CD4-positive, alpha-beta T cell treated with Interleukin-6 for 4 hours (primary cell): ENCODE measurements at places on chromosomes 5 and 9.

DNA sequence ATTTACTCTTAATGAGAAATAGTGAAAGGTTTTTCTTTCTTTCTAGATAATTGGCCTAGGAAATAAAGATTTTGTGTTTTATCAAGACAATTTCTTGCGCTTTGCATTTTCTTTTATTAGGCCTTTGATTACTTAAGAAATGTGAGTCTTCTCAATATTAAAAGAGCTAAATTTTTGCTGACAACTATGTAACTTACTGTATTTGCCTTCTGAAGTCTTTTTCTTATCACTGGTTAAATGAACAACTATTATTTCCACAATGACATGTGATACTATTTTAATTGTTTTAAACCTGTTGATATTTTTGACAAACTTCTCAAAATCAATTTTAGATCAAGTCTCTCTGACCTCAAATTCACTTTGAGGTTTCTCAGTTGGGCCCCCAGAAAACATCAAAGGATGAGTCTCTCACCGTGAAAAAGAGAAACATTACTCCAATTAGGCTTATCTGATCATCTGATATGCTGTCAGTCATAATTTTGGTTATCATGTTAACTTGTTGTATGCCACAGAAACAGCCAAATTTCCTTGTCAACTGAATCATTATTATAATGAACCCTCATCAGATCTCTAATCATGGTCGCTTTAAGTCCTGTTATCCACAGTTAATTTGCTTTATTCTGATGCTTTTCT lies 48.8 kb downstream of the RAPGEF1 start:
- DNase-seq: no peak

DNA sequence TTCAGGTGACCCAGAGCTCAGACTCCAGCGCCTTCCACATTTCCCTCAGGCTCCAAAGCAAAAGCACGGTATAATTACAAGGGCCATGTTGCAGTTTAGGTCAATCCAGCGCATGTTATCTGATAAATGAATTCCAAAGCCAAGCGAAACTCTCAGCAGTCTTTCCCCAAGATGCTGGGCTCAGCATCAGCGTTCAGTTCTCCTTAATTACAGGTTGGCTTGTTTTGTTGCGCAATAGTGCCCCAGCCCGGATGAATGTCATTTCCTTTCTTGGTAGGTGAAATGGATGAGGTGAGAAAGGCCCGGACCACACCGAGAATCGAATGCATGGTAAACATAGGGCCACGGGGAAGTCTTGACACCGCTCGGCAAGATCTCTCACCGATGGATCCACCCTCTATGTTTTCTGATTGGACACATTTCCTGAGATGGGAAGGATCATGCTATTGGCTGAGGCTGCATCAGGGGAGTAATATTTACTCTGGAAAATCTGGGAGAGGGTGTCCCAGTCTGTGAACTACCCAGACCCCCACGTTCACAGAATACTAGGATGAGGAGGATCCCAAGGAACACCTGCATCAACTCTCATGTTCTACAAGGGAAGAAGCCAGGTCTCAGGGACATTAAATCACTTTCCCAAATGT lies 221.2 kb upstream of the ANKRD55 start:
- peak; percentile 25 for DNase-seq

GRCh38 chr9:131238402-131239021 lies 37.8 kb downstream of the FAM78A start:
- DNase-seq: no peak

DNA sequence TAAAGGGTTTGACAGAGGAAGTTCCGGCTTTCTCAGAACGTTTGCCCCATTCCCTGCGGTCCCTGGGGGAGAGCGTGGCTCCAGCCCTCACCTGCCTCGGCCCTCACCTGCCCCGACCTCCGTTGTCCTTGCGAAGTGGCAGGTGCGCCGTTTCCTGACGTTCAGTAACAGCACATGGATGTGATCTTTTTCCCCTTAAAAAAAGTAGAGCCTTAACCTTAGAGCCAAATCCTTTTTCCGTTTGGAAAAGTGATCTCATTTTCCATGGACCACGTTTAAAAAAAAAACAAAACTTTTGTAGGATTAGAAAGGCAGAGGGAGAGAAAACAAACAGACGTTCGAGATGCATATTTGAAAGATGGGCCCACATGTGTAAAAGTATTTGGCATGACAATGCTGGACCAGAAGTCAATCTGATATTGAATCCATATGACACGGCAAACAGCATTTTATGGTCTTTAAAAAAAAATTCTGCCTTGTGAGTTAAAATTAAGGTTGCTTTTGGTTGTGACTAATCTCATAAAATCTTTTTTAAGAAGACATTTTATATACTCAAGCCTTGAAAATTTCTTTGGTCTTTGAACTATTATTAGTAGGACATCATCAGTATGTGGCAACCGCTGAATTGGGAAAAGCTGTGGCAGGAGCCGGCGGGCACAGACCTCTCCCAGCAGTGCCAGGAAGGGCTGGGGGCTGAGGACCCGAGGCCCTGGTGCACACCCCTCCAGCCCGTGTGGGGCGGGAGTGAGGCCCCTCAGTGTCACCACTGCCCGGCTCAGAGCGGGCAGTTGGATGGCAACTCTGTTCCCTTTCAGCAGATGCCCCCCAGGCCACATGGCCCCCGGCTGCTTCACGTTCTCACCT lies 42.5 kb upstream of the EXOC3 start:
- DNase-seq: no peak

DNA sequence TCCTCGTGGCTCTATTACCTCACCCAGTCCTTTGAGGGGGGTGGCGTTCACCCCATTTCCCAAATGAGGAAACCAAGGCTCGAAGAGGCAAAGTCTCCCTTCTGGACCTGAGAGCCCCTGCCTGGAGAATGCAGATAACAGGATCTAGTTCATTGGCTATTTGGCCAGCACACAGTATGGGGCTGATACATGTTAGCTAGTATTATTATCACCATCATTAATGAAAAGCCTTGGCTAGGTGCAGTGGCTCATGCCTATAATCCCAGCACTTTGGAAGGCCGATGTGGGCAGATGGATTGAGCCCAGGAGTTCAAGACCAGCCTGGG lies 4.3 kb downstream of the SH3GLB2 start:
- no peak for DNase-seq

DNA sequence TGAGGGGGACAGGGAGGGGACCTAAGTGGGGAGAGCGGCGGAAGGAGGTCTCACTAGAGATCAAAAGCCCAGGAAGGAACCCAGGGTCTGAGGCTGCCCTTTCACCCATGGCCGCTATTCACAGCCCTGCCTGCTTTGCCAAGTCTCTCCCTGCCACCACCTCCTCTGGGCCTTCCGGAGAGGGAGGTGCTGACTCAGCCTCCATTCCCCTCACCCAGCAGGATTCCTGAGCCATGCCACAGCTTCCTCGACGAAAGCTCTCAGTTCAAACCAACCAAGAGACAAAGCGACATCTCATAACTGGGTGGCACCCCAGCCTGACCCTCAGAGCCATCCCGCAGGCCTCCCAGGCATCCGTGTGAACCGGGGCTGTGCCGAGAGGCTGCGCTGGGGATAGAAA lies 36.7 kb downstream of the PAX5 start:
- no peak for DNase-seq

- DNase-seq: no peak
Measured at GRCh38 chr5:63053019-63053638, 474.5 kb downstream of the LRRC70 start.

DNA sequence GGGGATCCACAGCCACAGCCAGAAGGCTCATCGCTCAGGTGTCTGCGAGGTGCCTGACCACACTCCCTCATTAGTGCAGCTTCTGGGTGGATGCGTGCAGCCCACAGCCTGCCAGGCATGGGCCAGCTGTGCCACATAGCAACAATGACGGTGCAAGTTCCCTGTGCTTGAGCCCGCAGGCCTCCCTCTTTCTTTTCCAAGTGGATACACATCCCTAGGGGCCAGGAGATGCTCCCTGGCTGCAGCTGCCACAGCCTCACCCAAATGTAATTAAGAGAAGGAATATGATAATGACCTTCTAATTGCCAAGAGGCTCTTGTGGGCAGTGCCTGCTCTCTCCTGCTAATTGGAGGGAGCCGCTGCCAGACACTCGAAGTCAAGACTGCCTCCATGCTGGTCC lies 116.0 kb upstream of the PPP1R26 start:
- no peak for DNase-seq

- DNase-seq: peak; percentile 53
Measured at GRCh38 chr5:146965761-146966659, 87.5 kb upstream of the PPP2R2B start.

GRCh38 chr5:99088309-99088708 lies 159.5 kb upstream of the CHD1 start:
- DNase-seq: no peak

DNA sequence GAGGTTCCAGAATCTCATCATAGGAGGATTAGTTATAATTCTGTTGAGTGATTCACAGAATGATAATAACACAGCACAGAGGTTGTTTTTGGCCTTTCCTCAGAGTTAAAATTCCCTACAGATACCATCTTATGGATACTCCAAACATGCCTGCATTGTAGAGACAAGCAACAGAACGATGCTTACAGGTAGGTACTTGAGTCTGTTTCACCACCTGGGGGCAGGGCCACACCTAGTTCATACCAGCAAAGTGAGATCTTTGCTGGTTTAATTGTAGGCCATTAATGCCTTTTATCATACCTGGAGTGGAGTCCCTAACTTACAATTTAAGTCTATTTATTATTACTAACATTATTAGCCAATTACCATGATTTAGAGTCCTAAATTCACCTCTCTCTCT lies 416.5 kb upstream of the TLE4 start:
- no peak for DNase-seq

DNA sequence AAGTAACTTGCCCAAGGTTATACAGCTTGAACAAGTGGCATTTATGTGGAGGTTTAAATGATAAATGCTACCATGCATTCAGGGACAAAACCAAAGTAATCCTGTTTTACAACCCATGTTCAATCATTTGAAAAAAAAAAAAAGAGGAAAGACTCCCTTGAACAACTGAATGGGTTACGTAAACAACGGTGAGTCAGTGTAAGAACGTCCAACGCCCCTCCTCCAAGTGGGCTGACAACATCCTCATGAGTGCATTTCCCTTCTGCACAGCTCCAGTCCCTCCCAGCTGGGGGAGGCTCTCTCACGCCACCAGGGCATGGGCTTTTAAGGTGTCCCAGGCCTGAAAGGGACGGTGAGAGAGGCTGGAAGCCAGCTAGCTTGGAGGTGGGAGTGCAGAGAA lies 90.0 kb downstream of the PRRT1B start:
- DNase-seq: peak; percentile 87

- DNase-seq: peak; percentile 82
Measured at GRCh38 chr9:96686638-96687335, 31.7 kb upstream of the PRXL2C start.

GRCh38 chr5:57989378-57989777 lies 470.5 kb downstream of the PLK2 start:
- DNase-seq: no peak

DNA sequence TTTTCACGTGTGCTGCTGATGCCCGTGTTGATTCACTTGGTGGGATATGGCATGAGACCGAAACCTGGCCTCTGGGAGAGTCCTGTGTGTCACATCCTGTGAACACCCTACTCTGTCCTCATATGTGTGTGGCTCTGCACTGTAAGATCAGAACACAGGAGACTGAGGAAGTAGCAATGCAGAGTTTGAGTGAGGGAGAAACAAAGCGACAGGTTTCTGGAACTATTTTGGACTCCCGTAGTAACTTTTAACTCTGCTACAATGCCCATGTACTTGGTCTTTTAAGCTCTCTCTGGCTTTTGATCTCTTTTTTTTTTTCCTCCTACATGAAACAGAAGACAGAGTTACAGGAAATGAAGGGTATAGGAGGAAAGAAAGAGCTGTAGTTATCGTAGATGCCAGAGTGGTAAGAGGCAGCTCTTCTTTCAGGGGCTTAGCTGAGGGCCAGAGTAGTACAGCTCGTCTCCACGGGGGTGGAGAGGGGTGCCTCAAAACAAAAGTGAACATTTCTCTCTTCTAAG lies 26.6 kb downstream of the GRAMD2B start:
- DNase-seq: peak; percentile 72

- no peak for DNase-seq
Measured at GRCh38 chr9:101333926-101334702, 50.7 kb downstream of the BAAT start.

DNA sequence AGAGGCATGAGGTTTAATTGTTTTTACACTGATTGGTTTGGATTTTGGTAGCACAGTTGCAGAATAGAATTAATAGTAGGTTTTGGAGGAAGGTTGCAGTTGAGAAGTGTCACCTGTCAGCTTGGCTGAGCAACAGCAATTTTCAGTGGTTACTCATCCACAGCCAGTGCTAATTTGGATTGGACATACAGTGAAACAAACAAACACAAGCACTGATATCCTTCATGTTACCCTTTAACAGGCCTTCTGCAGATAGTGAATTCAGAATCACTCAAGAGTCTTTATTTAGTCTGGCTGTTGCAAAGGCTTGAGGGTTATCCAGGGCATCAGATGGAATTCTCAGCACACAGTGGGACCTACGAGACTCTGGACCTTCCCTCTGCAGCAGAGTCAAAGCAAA lies 31.8 kb upstream of the POU4F3 start:
- no peak for DNase-seq

DNA sequence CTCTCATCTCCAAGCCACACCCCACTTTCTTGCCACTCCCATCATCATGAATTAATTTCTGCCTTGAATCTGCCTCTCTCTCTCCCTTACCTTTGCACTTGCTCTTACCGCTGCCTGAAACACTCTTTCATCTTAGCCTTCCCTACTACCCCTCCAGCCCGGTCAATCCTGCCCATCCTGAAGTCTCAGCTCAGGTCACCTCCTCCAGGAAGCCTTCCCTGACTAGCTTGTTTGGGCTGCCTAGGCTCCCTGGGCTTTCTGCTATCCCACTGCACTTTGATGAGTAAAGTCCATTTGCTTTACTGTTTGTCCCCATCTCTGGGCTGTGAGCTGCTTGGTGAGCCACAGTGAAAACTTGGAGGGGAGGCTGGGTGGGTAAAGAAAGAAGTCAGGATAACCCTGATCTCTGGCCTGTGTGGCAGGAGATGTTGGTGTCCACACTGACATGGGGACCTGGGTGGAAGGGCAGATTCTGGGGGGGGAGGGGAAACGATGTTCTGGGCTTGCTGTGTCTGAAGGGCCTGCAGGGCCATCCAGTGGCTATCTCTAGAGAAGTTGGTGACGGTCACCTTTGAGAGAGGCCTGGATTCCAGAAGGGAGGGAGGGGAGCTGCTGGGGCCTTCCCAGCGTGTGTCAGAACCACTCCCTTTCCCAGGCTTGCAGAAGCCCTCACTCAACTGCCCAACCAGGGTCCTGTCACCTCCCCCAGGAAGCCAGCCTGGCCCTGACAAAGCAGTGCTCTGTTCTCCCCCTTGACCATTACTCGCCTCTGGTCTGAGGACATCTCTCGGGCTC lies 75.0 kb upstream of the DAB2IP start:
- no peak for DNase-seq

- DNase-seq: no peak
Measured at GRCh38 chr5:67879620-67880510, 335.7 kb upstream of the PIK3R1 start.

GRCh38 chr5:170534177-170534576 lies 30.4 kb downstream of the KCNIP1 start:
- DNase-seq: no peak

- no peak for DNase-seq
Measured at GRCh38 chr5:2750758-2751464, 566 bp downstream of the IRX2 start.
